ENCODE measurements at places on chromosomes 5 and 9.

DNA sequence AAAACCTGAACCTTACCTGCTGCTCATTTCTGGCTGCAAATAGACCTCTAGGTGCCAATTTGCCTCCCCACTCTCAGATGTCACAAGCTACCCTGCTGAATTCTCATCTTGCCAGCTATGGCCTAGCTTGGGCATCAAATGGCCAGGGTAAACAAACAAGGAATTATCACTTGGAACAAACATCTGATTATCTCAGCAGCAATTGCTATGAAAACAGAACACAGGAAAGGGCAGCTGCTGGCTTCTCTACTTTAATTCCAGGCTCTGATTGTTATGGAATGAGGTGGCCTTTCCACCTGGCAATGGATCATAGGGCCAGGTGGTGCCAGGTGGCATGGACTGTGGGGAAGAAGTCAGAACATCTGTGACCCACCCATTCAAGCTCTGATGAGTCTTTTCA is 505.1 kb downstream of the TLR4 start:
- DNase-seq: no peak

DNA sequence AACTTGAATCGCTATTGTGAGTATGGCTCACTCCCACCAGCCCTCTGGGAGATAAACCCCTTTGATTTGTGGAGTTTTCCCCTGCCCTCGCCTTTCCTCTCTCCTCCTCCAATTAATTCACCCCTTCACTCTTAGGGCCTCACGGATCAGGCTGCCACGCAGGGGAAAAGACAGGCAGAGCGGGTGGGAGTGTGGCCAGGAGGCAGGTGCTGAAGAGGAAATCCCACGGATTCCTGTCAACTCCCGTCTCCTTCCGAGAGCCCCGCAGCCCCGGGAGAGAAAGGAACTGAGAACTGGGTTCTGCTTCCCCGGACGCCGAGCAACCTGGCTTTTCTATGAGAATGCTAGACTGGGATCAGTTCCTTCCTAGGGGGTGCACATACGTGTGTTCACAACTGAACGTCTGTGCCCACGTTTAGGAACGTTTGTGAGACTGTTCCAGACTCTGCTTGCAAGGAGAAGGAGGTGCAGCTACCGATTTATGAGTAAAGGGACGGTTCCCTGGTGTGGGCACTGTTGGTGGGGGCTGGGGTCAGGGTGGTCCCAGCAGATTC is 314.5 kb upstream of the TLE4 start:
- DNase-seq: peak; percentile 23

DNA sequence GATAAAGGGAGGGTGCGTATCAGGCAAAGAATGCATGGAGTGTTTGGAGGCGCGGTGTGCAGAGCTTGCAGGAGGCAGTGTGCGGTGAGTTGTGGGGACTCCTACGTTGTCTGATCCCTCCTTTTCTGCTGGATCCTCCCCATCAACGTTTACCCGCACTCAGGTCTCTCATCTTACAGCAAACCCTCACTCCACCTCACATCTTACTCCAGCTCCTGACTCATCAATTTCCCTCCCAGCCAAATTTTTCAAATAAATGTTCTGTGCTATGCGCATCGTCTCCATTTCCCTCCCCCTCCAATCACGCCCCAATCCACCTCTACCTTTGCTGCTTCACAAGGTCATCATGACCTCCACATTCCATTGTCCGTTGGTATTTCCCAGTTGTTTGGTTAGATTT is 138.9 kb upstream of the KLF4 start:
- DNase-seq: no peak

GRCh38 chr5:128673411-128673957 is 135.4 kb upstream of the FBN2 start:
- DNase-seq: no peak

GRCh38 chr5:135185481-135186065 is 151.5 kb upstream of the PITX1 start:
- peak; percentile 49 for DNase-seq

DNA sequence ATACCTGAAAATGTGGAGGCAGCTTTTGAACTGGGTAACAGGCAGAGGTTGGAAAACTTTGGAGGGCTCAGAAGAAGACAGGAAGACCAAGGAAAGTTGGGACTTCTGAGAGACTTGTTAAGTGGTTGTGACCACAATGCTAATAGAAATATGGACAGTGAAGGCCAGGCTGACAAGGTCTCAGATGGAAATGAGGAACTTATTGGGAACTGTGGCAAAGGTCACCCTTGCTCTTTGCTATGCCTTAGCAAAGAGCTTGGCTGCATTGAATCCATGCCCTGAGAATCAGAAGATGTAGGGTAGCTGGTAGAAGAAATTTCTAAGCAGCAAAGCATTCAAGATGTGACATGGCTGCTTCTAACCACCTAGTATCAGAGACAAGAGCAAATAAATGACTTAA is 244.4 kb upstream of the ADRA1B start:
- DNase-seq: no peak

DNA sequence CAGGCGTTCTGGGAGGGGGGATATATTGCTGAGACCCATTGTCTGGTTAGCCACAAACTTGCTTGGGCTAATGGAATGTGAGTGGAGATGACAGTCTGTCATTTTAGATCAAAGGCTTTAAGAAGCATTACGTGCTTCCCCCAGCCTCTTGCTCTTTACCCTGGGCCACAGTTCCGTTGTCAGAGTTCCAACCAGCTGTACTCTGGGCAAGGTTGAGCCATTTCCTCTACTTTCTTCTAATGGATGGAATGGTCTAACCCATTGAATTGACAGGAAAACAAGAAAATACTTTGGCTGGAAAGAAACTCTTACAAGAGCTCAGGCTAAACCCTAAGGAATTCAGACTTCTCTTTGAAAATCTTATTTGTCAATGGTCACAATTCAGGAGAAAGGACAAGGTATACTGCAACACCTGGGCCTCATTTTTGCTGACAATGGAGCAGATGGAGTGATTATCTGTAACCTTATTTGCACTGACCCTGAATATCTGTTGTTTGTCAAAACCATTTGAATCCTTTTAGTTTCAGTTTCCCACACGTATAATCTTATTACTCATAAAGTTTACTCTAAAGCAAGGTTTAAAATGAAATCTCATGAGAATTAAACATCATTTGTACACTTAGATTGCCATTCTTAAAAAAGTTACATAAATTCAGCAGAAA is 231.4 kb downstream of the PDE4D start:
- peak; percentile 75 for DNase-seq

DNA sequence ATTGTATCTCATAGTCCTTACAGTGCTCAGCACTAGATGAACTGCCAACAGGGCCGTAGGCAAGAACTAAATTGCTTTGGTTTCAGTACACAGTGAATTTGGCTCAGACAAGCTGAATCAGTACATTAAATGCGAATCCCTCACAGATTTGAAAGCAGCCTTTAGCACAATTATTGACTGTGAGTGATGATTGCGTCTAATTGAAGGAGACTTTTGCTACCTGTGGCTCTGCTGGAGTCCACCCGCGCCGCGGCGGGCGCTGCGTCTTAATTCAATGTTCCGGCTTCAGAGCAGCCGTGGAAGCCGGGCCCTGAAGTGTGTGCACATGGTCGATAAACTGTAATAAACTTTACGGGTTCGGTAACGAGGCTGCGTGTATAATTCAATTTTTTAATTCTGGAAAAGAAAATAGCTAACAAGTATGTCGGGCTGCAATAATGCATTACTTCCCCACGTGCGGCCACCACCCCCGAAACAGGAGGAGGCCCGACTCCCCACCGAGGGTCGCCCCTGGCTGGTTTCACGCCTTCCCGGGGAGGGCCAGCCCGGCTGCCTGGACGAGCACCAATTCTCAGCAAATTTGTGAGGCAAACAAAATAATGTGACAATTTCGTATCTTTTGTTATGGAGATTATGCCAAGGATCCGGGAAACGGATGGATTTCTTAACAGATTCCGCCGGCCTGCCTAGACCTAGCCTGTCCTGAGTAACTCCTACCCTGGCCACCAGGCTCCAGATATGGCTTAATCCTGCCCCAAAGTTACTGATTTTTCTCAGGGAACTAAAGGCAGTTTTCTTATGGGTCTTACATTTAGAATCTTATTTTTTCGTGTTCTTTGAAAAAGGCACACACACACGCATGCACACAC is 269.4 kb upstream of the IRX1 start:
- no peak for DNase-seq

DNA sequence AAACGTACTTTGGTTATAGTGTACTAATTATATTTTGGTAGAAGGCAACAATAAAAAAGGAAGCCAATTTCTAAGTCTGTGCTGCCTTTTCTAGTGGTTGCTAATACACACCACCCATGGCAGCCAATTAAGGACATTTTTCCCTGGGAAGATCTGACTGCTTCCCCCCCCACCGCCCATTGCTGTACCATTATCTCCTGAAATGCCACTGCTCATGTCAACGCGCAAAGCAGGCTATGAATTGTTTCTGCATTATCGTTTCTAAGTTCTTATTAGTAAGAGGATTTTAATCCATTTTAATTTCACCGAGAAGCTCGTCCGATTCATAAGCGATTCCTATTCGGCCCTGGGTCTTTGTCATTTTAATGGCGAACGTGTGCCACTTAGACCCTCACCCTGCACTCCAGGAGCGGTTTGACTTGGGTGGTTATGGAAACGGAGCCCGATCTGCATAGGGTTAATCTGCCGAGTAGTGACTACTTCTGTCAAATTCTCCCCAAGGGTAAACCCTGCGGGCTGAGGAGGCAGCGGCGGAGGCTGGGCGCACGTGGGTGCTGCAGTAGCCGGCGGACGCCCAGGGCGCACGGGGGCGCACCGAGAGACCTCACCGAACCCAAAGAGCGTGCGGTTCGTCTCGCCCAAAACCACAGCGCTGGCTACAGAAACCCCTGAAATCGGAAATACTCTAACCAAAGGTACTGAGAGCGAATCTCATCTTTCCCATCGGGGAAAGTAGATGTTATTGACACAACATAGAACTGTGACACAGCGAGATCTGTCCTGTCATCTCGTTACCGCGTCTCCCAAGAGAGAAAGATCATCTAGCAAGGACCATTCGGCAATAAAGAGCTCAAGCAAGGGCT is 55.8 kb upstream of the SHC3 start:
- peak; percentile 32 for DNase-seq

DNA sequence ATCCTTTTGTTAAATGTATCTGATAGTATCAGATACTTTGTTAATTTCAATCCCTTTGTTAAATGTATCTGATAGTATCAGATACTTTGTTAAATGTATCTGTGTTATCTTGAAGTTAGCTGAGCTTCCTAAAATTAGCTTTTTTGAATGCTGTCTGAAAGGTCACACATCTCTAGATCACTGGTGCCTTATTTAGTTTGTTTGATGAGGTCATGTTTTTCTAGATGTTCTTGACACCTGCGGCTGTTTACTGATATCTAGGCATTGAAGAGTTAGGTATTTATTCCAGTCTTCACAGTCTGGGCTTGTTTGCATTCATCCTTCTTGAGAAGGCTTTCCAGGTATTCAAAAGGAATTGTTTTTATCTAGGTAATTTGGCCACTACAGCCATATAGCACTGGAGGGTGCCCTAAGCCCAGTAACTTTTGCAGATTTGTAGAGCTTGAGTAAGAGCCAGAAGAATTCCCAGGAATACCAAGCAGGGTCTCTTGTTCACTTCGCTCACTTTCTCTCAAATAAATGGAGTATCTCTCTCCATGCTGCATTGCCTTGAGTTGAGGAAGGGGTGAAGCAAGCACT is 435.4 kb upstream of the GRAMD2B start:
- no peak for DNase-seq

DNA sequence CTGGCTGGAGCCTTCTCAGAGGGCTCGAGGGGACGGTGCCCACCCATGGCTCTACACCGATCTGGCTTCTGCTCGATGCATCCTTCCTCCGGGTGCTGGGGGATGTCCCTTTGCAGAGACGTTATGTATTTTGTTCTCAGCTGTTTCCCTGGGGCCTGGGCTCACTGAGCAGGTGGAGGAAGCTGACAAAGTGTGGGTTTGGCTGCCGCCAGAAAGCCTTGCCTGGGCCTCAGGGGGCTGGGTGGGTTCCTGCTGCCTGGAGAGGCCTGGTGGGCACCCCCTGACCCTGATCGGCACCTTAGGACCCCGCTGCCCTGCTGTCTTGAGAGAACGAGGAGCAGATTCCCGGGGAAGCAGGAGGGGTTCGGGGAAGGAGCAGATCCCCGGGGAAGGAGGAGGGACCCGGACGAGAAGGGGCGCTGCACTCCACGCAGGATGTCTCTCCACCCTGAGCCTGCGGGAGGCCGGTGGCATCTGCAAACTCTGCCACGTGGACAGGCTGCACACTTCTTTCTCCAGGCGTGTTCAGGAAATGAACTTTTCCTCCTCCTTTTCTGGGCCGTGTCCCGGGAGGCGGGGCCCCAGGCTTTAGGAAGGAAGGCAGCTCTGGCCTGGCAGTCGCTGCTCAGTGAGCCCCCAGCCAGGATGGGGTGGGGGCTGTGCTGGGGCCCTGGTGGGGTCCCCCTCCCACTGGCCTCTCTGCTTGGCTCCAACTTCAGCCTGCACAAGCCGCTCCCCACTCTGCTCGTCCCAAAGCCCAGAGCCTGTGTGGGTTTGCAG is 148.9 kb downstream of the RXRA start:
- DNase-seq: peak; percentile 82

- DNase-seq: peak; percentile 66
Observed at GRCh38 chr9:73180403-73180802, 28.7 kb downstream of the ANXA1 start.

GRCh38 chr9:118809160-118809625 is 560.0 kb downstream of the BRINP1 start:
- no peak for DNase-seq

DNA sequence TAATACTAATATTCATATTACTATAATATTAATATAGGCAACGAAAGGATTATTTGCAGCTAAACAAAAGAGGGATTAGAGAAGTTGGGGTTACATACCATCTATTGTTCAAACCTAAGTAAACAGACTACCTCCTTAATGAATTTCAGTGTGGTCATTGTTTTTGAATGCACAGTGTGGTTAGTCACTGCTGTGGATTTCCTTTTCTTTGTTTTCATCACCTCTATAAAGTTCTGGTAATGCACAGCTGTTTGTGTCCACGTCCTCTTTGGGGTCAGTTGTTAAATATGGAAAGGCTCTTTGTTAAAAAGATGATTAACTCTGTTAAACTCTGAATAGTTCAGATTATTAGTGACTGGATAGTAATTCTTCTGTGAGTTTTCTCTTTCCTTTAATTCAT is 233.6 kb downstream of the MAST4 start:
- DNase-seq: peak; percentile 30

GRCh38 chr5:42624912-42625311 is 131.7 kb upstream of the CCDC152 start:
- no peak for DNase-seq

GRCh38 chr9:2385746-2386145 is 235.8 kb upstream of the VLDLR start:
- DNase-seq: no peak

GRCh38 chr5:160959804-160960203 is 107.8 kb upstream of the ATP10B start:
- peak; percentile 11 for DNase-seq

DNA sequence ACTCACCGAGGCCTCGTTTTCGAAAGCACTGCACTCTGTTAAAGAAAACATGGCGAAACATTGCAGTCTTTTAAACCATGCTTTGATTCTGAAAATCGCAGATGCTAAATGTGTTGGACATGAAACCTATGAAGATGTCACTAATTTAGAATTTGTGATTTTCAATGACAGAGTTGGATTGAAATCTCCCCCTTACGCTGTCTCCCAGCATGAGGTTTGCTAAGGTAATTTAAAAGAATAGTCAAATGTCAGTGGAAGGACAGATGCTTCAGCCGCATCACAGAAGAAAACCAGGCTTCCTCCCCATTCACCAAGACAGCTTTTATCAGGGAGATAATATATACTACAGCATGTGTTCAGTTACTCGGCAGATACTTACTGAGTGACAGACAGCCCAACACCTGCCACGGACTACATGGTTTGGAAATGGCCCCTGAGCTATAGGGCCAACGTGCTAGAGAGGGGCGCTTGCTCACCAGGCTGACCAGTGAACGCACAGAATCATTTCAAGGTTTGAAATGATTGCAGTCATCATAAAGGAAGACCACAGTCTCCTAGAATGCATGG is 136.9 kb downstream of the ADAMTS16 start:
- DNase-seq: no peak

Data from iris pigment epithelial cell (primary cell).